NCI-H82 (cell line): ENCODE measurements at places on chromosomes 2 and 18.

DNA sequence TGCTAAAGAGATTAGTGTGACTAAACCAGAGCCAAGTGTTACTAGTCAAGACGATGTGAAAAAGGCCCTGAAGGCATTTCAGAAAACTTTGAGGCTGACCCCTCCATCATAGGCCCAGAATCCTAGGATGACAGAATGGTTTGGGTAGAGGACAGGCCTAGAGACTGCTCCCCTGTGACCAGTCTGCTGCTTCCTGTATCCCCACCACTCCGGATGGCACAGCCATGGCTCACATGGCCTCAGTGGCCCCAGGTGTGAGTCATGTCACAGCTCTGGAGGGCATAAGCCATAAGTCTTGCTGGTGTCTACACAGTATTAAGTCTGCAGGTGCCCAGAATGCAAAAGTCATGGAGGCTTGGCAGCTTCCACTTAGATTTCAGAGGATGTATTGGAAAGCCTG, 12.4 kb upstream of the STAT1 start:
- DNase-seq = no peak

GRCh38 chr2:179595284-179595683, 266.1 kb downstream of the ZNF385B start:
- peak; percentile 56 for DNase-seq

- no peak for DNase-seq
These were observed 122.7 kb upstream of the RIOK3 start for GRCh38 chr18:23330423-23330822.

DNA sequence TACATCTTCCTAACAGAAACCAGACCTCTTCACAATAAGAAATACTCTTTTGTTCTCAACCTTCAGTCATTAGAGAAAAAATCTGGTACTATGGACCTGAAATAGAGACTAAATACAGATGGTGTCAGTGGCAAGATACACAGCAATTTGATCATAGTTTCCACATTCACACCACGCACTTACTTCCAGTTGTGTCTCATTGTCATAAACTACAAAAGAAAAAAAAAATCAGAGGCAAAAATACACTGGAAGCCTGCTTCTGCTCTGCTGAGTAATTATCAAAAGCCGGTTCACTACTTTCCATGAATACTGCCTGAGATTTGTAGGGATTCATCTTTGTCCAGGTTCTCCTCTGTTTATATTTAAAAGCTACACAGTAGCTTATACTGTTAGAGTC, 182.6 kb downstream of the PID1 start:
- no peak for DNase-seq

- peak; percentile 24 for DNase-seq
These were observed 31.1 kb downstream of the TMEM178A start for GRCh38 chr2:39696838-39697237.

GRCh38 chr18:111306-112014, 46.9 kb upstream of the USP14 start:
- no peak for DNase-seq

DNA sequence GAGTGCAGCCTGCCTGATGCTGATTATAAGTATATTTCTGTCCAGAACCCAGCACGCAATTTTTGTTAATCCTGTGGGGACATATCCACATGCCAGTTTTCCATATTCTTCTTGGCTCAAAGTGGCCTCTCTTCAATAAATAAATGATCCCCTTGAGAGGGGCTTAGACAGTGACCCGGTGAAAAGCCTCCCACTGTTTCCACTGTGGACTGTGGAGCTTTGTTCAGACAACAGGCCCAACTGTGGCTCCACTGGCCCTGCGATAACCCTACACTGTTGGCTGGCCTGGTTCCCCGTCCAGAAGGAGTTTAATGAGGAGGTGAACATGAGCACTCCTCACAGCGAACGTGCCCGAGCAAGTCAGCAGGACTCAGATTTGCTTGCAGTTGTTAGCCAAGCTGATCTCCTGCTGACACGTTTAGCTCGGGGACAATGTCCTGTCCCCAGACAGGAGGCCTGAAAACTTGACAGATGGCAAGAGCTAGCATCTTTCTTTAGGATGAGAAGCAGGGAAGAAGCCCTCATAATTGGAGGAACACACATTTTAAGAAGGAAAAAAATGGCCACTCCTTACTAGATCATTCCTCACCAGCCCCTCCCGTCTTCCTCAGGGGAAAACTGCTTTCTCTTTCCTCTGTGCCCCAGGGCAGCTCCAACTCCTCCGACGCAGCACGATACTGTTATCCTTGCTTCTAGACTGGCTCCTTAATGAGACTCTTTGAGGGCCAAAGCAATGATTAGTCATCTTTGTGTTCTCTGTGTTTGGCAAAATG, 20.0 kb upstream of the MTCL1 start:
- DNase-seq = peak; percentile 25

DNA sequence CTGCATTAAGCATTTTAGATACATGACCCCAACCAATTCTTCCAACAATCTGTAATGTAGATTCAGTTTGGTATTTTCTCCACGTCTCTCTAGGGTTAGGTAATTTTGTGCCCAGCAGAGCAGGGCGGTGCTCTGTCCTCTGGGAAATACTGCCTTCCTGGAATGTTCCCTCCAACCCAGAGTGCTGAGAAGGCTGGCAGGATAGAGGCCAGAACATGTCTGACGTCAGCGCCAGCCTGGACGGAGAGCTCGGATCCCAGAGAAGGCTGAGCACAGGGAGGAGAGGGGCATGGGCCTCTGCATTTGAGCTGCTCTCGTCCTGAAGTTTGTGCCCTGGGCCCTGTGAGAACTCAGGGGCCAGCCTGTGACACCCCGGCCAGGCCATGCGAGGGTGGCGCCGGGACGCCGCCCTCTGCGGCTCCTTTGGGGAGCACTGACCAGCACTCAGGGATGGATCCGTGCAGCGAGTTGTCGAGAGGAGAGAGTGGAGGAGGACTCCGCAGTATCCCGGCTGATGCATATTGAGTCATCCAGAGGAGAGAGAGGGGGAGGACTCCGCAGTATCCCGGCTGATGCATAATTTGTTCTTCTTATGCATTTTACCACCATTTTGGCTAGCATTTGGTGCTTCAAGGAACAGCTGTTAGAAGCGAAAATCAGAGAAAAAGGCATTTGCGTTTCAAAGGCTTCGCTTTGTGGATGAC, 80.0 kb upstream of the PXDN start:
- DNase-seq = no peak

DNA sequence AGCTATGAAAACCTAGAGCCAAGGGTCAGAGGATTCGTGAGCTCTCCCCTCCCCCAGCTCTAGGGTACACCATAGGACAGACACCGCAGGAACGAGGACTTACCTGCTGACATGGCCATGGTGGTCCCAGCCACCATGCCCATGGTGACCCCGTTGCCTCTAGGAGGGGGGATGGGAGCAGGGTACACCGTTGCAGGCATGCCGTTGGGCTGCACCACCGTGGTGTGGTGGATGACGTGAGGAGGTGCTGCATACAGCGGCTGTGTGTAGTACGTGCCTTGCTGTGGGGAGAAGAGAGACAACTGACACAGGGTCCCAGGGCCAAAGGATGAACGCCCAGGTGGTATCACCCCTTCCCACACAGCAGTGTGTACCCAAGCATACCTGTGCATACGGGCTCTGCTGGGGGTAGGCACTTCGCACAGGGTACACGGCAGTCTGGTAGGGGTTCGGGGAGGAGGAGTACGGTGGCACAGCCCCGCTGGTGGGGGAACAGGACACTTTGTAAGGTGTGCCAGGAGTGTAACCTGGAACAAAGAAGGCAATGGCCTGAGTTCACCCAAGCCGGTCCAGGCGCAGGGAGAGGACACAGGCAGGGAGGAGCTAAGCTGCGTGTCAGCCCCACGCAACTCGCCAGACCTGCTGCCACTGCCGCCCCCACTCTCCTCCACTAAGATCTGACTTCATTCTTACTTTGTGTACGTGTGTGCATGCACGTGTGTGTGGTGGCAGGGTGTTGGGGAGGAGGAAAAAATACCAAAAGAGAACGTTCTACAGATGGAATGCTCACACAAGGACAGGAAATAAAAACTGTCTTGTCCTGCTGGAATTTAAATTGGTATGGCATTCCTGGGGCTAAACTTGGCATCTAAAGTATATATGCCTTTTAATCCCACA, 37.8 kb downstream of the FAM168B start:
- no peak for DNase-seq

DNA sequence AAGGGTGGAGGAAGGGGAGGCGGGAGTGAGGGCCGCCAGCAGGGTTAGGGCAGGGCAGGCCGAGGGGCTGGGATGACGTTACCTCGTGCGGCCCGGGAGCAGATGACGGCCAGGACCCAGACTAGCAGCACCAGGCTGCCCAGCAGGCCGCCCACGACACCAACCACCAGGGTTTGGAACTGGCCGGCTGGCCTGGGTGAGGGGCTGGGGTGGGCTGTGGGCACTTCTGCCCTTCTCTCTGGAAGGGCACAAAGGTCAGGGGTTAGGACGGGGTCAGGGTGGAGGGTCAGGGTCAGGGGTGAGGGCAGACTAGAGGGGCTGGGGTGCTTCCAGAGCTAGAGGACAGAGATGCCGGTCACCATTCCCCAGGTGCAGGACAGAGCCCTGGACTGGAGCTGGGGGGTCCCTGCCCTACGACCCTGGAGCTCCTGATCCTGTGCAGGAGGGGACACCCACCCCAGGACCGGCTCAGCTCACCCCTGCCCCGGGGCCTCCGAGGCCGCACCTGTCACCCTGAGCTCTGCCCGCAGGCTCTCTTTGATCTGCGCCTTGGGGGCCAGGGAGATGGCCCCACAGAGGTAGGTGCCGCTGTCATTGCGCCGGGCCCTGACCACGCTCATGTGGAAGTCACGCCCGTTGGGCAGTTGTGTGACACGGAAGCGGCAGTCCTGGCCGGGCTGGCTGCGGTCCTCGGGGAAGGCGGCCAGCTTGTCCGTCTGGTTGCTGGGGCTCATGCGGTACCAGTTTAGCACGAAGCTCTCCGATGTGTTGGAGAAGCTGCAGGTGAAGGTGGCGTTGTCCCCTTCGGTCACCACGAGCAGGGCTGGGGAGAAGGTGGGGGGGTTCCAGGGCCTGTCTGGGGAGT, 6.3 kb downstream of the PDCD1 start:
- DNase-seq = no peak

- no peak for DNase-seq
These were observed 4.5 kb downstream of the HS1BP3 start for GRCh38 chr2:20646446-20646845.

DNA sequence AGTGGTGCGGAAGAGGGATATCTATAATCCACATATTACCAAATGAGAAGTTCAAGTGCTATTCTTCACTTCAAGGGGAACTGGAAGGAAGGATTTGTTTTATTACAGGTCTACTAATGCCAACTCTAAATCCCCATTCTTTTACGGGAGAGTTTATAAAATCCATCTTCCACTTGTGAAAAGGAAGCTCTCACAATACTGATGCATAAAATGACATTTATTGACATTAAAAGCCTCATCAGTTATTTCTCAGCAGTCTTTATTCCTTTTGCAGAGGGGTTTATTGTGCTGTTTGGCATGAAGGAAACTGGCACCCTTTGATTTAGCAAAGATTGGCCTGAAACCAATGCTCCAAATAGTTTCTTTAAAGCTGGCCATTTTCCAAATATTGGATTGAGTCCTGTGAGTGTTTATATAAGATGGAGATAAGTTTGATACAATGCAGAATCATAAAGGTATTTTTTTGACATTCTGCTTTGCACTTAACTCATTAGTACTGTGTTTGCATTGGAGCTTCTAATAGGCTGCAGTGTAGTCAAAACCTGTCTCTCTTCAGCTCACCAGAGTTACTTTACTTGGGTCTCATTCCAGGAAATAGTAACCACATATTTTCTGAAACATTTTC, 26.6 kb downstream of the LRP1B start:
- DNase-seq = no peak

DNA sequence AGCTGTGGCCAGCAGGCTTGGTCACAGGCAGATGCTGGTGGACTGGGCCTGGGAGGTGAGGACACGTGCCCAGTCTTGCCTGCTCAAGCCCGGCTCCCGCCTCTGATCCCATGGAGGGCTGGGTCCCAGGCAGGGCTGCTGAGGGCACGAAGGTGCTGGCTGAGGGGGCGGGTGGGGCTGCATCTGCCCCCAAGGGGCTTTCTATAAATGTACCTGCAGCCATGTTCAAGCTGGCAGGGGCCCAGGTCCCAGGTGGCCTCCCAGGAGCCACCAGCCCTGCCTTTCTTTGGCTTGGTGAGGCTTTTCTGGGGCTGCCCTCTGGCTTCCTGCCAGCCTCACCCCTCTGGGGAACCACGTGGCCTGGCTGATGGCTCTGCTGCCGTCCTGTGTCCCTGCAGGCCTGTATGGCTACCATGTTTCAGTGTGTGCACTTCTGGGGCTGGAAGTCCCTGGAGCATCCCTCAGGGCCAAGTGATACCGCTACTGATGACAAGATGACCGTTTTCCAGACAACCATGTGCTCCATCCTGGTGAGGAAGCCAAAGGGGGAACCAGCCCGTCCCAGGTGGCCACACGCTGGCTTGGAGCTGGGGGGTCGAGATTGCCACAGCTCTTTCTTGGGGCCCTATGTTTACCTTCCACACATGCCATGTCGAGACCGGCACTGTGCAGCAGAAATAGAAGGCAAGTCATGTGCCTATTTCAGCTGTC, 23.2 kb downstream of the HJURP start:
- DNase-seq = no peak

DNA sequence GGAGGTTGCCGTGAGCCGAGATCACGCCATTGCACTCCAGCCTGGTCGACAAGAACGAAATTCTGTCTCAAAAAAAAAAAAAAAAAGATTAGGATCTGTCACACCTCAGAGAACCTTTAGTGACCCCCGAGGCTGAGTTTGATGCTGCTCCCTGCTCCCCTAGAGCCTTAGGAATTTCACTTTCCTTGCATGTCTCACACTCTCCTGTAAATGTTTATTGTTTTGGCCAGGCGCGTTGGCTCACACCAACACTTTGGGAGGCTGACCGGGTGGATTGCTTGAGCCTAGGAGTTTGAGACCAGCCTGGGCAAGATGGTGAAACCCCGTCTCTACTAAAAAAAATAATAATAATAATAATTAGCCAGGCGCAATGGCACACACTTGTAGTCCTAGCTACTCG, 31.5 kb downstream of the SRSF7 start:
- no peak for DNase-seq

DNA sequence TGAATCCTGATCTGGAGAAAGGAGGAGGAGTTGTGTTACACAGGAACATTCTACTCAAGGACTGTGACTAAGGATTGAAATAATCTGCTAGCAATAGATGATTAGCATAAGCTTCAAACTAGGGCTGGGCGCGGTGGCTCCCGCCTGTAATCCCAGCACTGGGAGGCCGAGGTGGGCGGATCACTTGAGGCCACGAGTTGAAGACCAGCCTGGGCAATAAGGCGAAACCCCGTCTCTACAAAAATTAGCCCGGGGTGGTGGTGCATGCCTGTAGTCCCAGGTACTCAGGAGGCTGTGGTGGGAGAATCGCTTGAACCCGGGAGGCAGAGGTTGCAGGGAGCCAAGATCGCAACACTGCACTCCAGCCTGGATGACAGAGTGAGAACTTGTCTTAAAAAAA, 1.5 kb downstream of the TRMT61B start:
- DNase-seq = peak; percentile 85
